ENCODE measurements at places on chromosomes 7 and 10.

DNA sequence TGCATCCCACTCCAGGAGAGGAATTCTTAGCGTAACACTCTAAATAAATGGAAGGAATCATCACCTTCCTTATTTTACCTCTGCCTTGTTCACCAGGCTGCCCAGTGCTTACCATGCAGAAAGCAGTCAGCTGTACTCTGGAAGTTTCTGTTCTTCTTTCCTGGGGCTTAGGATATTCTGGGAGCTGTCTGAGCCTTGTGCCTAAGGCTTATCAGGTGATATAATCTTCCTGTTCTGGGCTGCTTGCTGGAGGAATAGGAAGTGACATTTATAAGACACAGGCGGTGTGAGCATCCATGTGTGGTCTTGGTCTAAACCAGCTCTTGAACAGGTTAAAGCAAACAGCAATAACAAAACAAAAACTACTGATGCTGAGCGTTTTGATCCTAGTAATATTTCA is 13.5 kb downstream of the KCTD7 start:
- no peak for DNase-seq

- DNase-seq: no peak
These were observed 73.9 kb downstream of the KAT6B start for GRCh38 chr10:74900297-74900696.

GRCh38 chr10:101840741-101841453 is 2.7 kb downstream of the KCNIP2 start:
- peak; percentile 81 for DNase-seq

DNA sequence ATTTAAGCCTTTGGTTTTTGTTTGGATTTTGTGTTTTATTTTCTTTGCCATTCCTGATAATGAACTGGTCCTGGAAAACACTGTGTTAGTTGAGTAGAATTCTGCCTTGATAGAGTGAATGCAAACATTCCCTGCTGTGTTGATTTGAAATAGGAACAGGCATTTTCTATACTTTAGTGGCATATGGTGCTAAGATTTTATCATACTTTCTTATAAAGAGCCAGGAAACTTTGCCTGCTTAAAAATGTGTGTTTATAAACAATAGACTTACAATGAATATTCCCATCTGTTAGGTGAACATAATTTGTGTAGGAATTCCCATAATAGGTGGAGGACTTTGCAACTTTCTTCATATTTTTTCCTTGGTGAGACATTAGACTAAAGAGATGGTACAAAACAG is 333.3 kb downstream of the SDK1 start:
- no peak for DNase-seq

- DNase-seq: no peak
These were observed 89.5 kb downstream of the VPS41 start for GRCh38 chr7:38819463-38819862.

DNA sequence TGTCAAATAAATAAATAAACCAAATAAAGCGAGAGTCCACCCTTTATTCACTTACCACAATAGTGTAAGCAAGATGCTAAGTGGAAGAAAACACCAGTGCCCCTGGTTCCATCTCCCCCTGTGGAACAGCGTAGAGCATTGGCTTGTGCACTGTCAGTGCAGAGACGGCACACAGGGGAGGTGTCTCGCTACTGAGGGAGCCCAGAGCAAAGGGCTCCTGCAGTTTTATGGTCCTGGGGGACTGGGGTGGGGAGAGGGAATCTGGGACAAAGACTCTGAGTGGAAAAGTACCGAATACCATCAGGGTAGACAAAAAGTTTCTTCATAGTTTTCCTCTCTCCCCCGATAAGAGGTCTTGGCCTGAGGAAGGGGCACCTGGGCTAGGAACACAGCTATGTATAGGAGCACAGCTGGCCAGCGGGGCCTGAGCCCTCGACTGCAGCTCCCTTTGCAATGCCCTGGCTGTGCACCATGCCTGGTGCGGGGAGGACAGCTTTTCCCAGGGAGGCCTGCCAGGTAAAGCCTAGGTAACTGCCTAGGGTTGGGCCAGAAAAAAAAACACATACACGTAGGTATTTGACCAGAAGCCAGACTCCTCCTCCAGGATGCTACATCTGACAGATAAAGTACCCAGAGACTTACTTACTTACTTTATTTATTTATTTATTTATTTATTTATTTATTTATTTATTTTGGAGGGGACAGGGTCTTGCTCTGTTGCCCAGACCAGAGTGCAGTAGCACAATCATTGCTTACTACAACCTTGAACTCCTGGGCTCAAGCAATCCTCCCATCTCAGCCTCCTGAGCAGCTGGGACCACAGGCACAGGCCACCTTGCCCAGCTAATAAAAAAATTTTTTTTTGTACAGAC is 88.8 kb upstream of the KIF5B start:
- DNase-seq: no peak

Measured in CD4-positive, alpha-beta T cell treated with Interferon alpha-2 for 1 hour (primary cell).